AG09309 (cell line): ENCODE measurements at places on chromosomes 12 and 14.

GRCh38 chr14:77882098-77882497 lies 82.2 kb downstream of the ADCK1 start:
- no peak for DNase-seq

GRCh38 chr12:66187821-66188220 lies 1.2 kb upstream of the IRAK3 start:
- no peak for DNase-seq

DNA sequence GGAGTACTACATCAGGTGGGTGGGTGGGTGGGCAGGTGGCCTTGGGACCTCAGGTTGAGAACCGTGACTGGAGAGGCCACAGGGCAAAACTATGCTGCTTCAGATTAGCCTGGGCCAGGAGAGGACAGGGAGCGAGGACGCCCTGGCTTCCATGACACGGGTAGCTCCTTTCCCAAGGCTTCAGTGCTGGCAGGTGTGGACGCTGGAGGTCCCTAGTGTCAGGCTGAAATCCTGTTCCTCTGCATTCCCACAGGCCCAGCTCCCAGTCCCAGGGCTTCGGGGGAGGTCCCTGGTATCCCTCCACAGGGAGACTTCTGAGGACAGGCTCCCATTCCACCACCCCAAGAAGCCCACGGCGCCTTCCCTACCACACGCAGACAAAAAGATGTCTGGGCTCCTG lies 31.6 kb downstream of the CCDC92 start:
- no peak for DNase-seq

GRCh38 chr14:39673270-39673711 lies 241.1 kb upstream of the FBXO33 start:
- no peak for DNase-seq

GRCh38 chr12:103929784-103930033 lies 501 bp upstream of the HSP90B1 start:
- DNase-seq: no peak

GRCh38 chr14:73792481-73792880 lies 59.1 kb upstream of the PTGR2 start:
- DNase-seq: no peak

- DNase-seq: no peak
These were observed 7.4 kb downstream of the SCARB1 start for GRCh38 chr12:124856132-124856841.

DNA sequence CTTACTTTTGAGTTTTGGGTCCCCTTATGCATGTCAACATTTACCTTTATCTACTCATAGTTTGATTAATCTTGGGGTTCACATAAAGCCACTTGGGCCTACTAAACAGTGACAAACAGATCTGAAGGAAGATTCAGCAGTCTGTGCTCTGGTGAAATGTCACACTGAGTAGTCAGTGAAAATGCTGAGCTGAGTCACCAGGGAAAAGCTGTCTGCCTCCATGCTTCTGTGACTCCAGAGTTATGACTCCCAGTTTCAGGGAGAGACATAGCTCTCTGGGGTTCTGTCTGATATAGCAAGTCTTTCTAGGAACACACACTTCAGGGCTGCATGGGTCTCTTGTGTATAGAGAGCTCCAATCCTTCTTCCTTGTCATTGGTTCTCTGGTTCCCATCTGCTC lies 406.3 kb upstream of the FAR2 start:
- DNase-seq: no peak

DNA sequence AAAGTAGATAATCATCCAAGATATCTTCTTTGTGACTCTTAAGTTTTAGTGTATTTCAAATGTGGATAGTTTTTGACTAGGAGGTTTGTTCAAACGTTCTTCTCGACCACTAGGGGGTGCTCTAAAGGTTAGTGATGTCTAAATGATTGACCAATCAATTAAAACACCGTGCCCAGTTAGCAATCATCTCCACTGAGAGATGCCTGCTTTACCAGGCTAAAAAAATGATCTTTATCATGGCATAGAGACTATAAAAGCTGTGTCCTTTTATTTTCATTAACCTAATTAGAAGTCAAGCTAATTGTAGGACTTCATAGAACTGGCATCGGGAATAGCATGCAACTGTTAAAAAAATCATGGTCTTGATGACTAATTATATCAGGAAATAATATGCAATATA lies 153.9 kb downstream of the PRKCH start:
- DNase-seq: no peak

GRCh38 chr12:68971404-68971803 lies 38.4 kb upstream of the CPM start:
- peak; percentile 34 for DNase-seq
